ENCODE measurements at places on chromosomes 7 and 10.

GRCh38 chr7:84693483-84693882, 493.4 kb downstream of the SEMA3D start:
- no peak for DNase-seq

DNA sequence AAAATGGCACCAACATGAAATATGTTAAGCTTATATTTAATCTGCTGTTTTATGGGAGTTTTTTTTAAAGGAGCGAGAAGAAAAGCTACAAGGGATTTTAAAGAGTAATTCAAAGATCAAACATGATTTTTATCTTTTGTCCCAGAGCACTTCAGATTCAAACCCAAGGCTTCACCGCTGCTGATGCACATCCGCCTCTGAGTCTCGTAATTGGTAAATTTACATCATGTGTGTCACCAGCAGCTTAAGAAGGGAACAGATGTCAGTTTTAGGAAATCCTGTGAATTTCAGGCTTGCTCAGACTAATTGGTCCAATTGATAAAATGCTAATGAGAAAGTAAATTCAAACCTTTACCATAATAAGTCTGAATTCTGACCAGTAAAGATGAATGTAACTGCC, 406.3 kb downstream of the GFRA1 start:
- no peak for DNase-seq

DNA sequence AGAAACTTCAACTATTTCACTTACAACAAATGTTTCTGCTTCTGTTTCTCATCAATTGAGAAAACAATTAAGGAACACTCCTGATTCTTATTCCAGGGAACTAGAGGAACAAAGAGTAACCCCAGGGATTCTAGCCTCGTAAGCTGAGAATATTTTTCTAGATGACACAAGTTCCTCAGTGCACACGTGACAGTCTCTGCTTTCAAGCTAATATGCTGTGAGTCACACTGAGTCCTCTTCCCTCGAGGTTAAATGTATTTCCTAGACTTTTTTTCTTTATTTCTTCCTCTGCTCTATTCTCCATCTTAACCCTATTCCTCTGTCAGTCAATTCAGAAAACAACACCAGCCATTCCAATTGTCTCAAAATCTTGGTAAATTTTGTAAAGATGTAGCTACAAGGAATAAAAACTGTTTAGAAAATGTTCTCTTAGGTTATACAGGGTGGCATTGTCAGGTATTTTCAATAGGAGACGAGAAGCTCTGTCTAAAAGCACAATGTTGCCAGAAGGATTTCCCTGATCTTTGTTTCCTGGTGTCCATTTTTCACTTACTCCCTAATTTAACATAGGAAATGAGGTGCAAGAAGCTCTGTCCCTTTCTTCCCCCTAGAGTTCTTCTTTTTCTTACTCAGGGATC, 5.8 kb upstream of the C1GALT1 start:
- no peak for DNase-seq

DNA sequence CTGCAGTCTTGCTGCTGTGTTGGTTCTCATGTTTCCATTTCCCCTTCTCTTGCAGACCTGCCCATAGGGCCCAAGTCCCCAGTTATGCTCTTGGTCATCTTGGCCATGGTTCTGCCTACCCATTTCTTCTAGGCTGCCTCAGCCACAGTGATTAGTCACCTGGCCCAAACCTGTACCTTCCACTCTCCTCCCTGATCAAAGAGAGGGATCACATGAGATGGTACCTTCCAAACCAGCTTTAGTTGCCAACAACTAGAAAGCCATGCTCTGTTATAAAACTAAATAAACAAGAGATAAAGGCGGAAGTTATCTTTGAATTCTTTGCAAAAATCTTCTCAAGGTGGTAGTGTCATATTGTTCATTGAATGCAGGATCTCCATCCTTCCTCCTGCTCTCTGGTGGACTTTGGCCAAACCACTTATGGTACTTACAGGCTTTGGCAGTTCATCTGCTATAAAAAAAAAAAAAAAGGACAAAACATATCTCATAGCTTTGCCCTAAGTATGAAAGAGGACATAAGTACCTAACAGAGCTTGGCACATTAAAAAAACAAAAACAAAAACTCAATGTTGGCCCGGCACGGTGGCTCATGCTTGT, 25.8 kb downstream of the TACC2 start:
- no peak for DNase-seq

DNA sequence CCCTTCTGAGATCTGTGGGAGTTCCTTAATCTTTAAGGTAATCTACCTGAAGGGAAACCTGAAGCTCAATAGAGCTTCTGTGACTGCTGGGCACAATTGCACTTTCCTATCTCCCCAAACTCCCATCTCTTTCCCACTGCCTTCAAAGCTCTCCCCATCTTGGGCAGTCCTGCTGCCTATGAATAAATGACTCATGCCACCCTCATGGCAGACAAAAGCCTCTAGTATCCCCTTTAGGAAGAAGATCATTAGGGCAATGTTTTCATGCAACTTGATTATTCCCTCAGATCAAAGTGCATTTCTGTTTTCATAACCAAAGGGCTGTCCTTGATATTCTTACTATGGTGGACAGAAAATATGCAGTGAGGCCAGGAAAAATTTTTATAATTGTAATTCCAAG, 704.9 kb upstream of the LRRN3 start:
- DNase-seq = no peak

DNA sequence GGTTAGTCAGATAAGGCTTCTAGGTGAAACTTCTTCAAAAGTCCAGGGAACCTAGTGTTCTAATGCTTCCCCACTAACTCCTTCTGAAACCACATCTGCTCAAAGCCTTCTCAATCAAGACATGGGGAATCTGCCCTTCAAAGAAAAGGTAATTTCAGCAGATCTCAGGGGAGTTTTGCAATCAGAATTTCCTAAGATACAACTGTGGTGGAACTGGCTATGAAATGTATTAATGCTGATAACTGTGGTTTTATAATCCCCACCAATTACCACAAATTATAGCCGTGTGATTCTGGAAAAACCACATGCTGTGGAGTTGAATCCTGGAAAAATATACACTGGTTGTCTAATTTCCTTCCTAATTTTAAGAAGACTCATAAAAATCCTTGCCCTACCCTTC, 233.8 kb downstream of the SORCS1 start:
- DNase-seq = no peak

GRCh38 chr10:34522546-34522945, 292.6 kb downstream of the PARD3 start:
- no peak for DNase-seq

- DNase-seq = no peak
These were observed 20.7 kb downstream of the OR13A1 start for GRCh38 chr10:45294681-45295080.

DNA sequence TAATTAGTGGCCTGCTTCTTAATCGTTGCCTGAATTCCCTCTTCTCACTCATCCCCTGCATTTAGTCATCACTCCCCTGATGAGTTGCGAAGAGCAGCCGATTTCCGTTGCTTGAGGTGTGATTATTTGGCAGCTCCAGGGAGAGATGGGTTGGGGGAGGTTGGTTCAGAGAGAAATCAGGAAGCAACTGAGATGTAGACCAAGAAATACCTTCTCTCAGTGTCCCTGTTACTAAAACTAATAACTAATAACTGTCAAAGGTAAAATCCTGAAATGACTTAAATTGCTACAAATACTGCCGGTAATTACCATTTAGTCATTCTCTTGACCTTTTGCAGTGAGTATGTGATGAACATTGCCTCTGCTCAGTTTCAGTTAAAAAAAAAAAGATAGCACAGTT, 76.9 kb downstream of the ELMO1 start:
- no peak for DNase-seq

DNA sequence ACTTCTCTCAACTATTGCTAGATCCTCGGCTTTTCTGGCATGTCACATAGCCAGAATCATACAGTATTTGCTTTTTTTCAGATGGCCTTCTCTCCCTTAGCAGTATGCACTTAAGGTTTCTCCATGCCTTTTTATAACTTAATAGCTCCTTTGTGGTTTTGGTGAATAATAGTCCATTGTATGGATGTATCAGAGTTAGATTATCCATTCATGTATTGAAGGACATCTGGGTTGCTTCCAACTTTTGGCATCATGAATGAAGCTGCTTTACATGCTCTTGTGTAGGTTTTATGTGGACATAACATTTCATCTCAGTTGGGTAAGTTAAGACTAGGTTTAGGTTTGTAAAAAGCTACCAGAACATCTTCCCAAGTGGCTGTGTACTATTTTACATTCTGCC, 4.6 kb downstream of the ATP5F1C start:
- DNase-seq = no peak

DNA sequence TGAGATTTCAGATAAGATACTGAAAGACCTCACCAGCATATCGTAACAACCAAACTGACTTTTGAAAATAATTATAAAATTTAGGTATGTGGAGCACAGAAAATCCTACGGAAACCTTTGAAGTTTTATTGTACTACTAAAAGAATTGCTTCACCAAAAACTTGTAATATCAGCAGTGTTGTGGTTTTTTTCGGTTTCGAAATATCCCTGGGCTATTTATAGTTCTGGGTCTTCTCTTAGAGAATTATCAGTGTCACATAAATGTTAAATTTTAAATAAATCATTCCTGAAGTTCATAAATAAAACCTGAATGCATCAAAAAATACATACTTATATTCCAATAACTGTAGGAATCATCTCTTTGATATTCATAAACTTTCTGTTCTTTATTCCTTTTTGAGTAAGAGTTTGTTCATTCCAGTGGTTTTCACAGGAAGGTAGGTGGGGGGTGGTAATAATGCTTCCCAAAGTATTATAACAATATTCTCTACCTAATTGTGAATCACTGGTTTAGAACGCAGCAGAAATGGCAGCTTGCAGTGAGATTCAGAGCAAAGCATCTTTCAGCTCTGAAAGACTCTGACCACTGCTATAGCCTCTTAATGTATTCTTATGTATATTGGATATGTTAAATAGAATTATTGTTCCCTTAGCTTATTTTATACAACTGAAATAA, 60.2 kb downstream of the ZNF277 start:
- no peak for DNase-seq

GRCh38 chr10:84138478-84139125, 707 bp upstream of the GHITM start:
- peak; percentile 79 for DNase-seq

DNA sequence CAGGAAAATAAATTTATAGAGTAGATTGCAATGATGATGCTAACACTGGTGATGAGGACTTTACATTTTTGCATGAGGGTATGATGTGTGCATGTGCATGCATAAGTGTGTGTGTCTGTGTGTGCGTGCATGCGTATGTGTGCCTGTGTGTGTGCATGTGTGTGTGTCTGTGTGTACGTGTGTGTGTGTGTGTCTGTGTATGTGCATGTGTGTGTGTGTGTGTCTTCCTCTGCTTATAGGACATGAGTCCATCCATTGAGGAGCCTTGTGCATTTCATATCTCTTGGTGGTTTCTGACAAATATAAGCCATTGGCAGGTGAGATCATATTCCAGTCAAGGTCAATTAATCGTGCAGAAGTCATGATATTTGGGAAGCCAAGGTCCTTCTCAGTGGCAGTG, 277.8 kb downstream of the LRMDA start:
- DNase-seq = no peak

- no peak for DNase-seq
These were observed 23.8 kb upstream of the PPP1R9A start for GRCh38 chr7:94883616-94884015.

DNA sequence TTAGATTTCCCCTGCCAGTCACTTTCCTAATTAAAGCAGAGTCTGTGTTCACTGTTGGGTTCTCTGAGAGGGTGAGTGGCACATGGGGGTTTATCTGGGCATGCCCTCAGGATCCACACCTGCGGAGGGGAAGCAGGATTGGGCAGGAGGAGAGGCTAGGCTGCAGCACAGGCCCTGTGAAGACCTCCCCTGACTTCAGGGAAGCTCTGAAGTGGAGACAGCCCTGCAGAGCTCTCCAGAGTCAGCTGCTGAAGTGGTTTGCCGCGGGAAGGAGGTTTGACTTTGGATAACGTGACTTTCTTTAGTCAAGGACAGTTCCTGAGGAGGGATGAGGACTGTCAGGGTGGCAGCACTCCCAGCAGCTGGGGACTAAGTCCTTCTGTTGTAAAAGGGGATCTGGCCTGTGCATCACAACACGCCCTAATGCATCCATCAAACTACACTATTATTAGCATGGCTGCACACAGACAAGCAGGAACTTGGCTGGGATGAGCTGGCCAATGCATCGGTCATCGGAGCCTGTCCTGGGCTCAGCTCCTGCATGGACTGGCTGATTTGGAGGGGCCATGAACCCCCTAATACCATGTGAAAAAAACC, 50.9 kb upstream of the LEP start:
- DNase-seq = peak; percentile 42

- no peak for DNase-seq
These were observed 12.5 kb upstream of the IL2RA start for GRCh38 chr10:6074489-6075301.
